ENCODE measurements at places on chromosomes 12 and 14.

- no peak for DNase-seq
Measured at GRCh38 chr12:49198431-49199155, 9.7 kb upstream of the TUBA1A start.

DNA sequence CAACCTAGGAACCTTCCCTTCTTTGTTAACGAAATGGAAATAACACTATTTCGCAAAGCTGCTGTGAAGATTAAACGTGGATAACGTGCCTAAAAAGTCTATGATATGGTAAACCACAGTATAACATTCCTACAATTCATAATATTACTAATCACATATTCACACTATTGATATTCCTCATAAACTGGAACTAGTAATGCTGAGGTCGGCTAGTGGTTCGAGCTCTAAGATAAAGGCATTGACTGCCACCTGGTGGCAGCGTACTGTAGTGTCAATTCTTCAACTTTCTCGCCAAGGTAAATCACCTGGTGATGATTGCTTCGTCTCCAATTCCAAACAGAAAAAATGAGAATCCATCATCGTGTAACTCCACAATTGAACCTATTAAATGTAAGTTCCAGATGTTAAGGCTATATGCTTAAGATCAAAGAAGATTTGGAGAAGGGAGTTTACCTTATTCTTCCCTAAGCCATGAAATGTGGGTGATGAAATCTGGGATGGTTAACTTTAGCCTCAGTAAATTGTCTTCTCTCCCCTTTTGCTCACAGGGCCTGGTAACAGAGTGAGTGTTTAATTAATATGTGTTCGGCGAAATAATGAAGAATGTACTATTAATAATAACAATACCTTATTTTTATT lies 197.5 kb upstream of the TMEM132C start:
- DNase-seq: no peak

DNA sequence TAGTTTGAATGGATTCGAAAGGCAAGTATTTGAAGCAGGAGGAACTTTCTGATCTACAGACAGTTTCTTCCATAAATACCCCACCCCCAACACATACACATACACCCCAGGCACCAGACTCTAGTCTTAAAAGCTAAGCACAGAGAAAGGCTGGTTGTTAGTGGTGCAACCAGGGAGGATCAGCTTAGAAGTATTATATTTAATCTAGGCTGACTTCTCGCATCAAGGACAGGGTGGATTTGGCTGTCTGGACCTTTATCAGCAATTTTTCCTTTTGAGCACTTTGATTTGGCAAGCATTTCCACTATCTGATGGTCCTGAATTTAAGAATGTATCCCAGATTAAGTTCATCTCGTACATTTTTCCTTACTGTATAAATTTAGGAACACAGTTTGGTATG lies 1489.8 kb upstream of the FLRT2 start:
- no peak for DNase-seq

DNA sequence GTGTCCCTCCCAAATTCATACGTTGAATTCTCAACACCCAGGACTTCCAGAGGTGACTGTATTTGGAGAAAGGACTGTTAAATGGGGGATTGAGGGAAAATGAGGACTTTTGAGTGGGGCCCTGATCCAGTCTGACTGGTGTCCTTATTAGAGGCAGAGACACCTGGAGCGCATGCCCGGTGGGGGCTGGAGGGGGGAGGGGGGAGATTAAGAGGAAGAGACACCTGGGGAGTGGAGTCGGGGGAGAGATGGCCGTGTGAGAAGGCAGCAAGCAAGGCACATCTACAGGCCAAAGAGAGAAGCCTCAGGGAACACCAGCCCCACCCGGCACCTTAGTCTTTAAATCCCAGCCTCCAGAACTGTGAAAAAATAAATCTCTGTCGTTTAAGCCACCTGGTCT lies 209.7 kb downstream of the SLC41A2 start:
- DNase-seq: no peak

- DNase-seq: no peak
Measured at GRCh38 chr12:85441741-85442140, 161.7 kb downstream of the ALX1 start.

DNA sequence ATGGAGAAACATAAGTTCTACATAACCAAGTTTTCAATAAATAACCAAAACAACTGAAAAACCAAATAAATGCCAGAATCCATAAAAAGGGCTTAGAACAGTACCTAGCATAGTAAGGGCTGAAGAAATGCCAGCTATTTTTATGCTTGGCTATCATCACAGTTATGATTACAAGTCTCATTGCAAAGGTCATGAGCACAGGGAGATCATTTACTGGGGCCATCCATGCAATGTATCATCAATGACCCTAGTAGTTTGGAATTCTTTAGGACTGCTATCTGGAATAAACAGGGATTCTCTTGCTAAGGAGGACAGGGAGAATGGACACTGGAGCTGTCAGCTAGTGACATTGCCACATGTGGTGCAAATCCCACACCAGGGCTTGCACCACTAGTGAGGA lies 92.5 kb upstream of the NAP1L1 start:
- DNase-seq: no peak

DNA sequence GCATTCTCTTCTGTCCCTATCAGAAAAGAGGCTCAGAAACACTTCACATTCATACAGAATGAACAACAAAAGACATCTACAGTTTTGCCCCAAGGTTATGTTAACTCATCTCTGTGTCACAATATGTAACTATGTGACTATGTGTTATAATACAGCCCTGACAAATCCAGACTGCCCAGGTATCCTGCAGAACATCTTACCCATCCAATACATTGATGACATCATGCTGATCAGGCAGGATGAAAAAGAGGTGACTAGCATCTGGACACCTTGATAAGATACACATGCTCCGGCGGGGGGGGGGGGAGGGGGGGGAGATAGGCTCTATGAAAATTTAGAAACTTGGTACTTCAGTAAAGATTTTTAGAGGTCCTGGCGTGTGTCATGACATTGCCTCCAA lies 8.3 kb upstream of the GNS start:
- no peak for DNase-seq

DNA sequence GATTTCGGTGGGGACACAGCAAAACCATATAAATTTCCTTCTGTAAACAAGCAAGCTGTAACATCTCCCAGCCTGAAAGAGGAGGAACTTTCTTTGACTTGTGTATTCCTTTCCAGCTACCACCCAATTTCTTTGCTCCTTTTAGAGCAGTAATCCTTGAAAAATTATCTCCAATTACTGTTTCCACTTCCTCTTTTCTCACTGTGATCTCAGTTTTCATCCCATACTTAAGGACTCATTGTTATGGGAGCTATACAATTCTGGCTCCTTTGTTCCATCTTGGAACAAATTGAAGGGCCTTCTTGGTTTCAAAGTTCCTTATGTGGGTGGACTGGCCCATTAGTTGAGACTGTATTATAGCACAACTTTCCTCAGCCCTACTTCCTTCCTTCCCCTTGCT lies 152.6 kb downstream of the AKAP6 start:
- DNase-seq: no peak

DNA sequence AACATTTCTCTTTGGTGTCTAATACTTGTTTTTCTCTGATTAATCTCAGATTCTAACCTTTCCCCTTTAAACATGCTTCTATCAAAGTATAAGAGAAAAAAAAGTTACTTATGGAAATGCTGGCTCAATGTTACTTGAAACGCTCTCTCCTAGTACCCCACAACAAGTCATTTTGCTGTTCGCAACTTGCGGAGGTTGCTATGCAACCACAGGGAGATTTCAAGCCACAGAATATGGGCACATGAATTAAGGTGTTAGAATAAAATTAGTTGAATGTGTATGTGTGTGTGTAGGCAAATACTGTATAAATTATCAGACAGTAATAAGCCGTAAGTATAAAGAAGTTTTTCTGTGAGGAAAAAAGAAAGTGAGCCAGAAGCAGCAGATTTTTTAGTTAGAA lies 80.6 kb downstream of the CCDC59 start:
- DNase-seq: no peak

GRCh38 chr12:19869413-19869812 lies 430.1 kb downstream of the AEBP2 start:
- no peak for DNase-seq
